ENCODE measurements at places on chromosomes 2 and 18.

DNA sequence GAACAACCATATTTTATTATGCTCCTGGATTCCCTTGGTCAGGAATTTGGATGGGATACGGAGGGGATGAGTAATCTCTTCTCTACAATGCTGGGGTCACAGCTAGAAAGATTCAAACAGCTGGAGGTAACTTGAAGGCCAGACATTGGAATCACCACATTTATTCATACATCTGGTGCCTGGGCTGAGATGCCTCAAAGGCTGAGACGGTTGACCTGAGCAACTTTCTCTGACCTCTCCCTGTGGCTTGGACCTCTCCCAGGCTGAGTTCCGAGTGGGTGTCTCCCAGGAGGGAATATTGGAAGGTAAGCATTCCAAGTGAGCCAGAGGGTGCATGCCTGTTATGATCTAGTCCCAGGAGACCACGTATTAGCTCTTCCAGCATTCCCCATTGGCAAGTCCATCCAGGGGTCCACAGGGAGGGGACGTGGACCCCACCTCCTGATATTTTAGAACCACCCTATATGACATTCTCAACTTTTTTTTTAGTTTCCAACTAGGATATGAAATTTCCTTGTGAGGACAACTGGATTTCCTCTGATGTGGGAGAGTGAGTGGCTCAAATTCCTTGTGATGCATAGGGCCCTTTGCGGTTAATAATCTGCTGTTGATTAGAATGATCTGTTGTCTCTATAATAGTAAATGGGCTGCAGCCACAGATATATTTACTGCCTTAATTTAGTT is 101.8 kb downstream of the MRPS9 start:
- no peak for DNase-seq

DNA sequence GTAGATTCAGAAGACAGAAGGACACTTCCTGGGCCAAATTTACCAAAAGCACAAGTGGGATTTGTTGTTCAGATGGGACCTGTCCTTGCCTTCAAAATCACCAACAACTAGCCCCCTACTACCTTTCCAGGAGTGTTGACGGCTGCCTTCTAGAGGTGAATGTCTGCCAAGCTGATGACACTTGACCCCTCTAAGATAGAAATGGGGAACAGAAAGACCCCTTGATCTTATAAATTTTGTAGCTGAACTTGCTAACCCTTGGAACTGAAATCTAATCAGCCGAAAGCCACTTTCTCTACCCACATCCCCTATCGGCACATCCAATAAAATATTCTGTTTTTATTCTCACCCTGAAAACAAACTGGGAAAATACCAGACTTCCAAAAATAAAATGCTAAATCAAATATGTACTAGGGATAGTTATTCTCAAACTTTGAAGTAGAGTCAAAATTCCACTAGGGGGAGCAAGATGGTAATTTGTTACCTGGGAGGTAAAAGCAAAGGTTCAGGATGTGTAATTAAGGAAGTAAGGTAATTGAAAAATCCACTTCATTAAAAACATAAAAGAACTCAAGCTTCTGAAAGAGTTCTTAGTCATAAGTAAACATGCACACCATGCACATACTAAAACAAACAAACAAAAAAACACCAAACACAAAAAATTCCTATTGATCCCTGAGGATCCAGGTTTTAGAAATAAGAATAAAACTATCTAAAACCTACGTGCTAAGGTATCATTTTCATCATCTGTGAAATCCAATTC is 119.2 kb downstream of the ANKRD44 start:
- peak; percentile 64 for DNase-seq

DNA sequence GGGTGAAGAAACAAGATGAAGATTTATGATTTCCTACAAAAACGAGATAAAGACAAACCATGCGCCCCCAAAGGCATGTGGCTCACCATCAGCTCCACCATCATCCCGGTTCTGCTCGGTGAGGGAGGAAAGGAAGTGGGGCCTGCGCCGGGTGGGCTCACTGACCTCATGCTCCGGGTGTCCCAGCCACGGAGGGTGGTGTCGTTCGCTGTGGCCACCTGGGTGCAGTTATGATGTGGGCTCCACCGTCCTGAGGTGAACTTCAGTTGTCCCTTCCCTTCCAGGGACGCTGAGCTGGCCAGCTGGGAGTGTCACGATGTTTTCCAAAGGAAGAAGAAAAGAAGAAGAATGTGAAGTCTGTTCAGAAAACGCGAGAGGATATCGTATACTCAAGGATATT is 180.9 kb downstream of the EIPR1 start:
- DNase-seq = no peak

- DNase-seq = no peak
These were observed 214.9 kb upstream of the CHST9 start for GRCh38 chr18:27400001-27400400.

- no peak for DNase-seq
These were observed 5.2 kb downstream of the TXNDC2 start for GRCh38 chr18:9890957-9891356.

- DNase-seq = no peak
These were observed 57.7 kb upstream of the SEMA4C start for GRCh38 chr2:96927405-96928171.

- peak; percentile 27 for DNase-seq
These were observed 888 bp downstream of the VAMP5 start for GRCh38 chr2:85584857-85585780.

DNA sequence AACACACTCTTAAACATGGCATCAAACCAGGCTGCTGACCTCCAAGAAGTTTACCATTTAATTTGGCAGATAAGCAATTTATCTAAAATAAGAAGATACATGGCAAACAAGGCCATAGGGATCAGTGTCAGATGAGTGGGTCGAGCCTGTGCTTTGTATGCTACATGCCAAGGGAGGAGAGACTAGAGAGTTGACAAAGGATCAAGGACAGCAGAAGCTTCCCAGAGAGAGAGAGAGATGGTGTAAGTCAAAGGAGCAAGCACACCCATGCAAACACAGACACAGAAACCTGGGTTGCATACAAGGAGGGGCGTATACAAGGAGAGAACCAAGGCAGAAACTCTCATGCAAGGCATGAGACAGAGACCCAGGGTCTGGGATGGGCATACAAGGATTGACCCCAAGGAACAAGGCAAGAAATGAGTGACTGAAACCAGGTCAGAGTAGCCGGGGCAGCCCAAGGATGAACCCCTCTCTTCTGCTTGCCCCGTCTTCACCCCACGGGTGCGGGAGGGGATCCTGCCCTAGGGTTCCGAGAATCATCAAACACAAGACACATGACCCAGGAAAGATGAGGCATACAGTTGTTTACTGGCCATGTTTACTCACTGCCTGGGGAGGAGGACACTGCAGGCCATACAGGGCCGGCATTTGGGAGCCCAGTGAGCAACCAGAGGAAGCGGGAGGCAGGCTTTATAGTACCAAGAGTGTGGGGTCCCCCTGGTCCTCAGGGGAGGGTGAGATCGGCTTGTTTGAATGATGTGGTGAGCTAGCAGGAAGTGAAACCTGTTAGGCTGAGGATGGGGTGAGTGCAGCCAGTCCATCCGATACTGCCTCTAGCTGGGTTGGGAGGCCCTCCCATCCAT is 529.2 kb upstream of the ID2 start:
- no peak for DNase-seq

GRCh38 chr2:222912117-222912516 is 51.3 kb downstream of the ACSL3 start:
- DNase-seq = peak; percentile 97

DNA sequence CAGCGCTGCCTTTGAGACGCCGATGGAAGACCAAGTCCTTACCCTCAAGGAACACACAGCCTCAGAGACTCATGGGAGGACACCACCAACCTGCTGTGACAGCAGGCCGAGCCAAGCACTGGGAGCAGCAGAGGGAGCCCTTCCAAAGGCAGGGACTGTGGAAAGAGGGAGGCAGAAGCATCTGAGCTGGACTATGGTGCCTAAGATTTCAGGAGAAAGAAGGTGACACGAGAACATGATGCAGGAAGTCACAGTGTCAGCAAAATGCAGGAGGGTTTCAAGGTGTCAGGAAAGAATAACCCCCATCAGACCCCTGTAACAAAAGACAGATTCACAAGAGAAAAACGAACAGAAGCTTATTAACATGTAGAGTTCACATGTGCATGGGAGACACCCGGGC is 24.2 kb upstream of the COX7A2L start:
- DNase-seq = no peak

- DNase-seq = no peak
These were observed 40.2 kb upstream of the EGR4 start for GRCh38 chr2:73333564-73333963.

DNA sequence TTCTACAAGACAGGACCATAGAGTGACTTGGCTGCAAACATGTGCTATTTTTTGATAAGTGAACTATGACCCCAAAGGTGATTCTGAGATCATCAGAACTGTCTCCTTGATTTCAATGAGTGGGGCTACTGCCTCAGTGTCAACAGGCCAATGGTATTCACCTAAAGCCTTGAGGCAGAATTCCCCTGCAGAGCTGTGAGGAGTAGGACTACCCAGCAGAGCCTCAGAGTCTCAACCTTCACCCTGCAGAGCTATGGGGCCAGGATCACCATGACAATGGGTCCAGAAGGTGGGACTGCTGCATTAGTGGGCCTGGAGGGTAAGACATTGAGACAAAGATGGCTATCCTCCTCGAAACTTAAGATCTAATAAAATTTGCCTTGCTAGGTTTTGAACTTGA is 1668.2 kb upstream of the SLC39A10 start:
- DNase-seq = no peak

DNA sequence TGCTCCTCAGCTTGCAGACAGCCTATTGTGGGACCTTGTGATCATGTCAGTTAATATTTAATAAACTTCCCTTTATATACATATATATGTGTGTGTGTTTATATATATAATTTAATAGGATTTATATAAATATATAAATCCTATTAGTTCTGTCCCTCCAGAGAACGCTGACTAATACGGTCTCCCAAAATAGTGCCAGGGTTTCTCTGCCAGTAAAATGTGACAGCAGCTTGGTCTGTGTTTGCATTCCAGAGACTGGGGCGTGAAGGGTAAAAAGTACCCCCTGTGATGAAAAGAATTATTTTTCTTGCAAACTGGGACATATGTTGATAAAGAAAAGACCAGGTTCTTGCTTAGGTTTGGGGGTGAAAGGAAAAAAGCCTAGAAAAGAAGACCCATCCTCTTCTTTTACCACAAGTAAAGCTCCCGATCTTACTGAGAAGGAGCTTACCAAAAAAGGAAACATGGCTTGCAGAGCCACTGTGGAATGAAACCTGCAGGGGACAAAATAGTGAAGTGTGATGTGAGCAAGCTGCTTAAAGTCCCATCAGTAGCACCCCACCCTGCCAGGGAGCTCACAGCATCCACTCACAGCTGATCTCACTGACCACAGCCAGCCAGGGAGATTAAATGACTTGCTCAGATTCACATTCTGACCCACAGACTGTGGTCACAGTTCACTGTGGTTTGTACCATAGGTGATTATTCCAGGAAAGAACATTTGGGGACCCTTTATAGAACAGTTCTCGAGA is 110.9 kb upstream of the RMP24 start:
- DNase-seq = no peak

- DNase-seq = no peak
These were observed 122.8 kb upstream of the AGAP1 start for GRCh38 chr2:235371018-235371417.

DNA sequence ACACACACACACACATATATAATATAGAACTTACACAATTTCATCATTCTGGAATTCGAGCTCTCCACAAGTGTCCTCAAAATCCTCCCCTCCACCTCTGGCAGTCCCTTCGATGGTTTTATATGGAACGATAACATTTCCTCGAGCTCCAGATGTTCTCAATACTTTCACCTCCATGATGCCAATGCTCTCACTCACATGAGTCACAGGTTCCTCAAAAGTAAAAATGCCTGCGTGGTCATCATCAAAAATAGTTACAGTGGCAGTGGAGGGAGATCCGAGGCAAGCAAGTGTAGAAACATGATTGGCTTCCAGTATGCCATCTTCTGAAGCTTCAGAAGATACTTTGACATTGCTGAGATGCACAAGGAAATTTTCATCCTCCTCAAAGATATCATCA is 23.5 kb downstream of the SLC8A1 start:
- DNase-seq = peak; percentile 51

DNA sequence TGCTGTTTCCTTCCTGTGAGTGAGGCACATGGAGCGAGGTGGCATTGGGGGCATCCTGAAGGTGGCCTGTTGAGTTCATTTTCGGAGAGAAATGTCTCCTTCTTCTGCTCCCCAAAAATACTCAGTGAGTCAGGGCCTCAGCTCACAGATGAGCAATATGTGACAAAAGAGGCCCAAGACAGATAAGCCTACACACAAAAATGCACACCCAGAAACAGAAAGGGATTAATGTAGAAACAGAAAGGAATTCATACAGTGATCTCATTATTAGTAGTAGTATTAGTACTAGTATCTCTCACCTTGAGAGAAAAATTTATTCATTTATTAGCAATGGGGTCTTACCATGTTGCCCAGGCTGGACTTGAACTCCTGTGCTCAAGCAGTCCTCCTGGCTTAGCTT is 5.1 kb downstream of the GPR75 start:
- DNase-seq = no peak

DNA sequence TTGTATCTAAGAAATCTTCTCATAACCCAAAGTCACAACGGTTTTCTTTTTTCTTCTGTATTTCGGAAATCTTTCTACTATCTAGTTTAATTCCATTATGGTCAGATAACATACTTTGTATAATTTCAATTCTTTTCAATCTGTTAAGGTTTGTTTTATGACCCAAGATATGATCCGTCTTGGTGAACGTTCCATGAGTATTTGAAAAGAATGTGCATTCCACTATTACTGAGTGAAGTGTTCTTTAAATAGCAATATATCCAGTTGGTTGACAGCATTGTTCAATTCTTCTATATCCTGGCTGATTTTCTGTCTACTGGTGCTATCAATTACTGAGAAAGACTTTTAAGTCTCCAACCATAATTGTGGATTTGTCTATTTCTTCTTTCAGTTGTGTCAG is 414.5 kb downstream of the TNS1 start:
- DNase-seq = no peak

- no peak for DNase-seq
These were observed 142.0 kb upstream of the SPOPL start for GRCh38 chr2:138359532-138359931.

DNA sequence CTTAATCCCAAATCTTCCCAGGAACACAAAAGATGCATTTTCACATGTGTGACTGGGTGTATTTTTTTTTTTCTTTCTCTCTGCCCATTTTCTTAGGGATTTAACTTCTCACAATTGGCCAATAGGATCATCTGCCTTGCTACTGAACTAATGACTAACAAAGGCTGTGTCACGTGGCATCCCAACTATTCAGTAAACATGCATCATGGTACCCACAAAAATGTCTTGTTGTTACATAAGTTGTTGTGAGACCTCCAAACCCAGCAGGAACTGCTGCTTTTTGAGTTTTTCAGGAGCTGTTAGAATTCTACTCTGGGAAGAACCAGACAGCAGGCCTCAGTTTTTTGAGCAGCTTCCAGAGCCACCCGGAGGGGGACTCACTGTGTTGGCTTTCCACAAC is 31.9 kb downstream of the GAD1 start:
- no peak for DNase-seq

Measured in inflammatory macrophage treated with lipopolysaccharide for 4 hours (primary cell).